ENCODE measurements at places on chromosomes 6 and 20.

DNA sequence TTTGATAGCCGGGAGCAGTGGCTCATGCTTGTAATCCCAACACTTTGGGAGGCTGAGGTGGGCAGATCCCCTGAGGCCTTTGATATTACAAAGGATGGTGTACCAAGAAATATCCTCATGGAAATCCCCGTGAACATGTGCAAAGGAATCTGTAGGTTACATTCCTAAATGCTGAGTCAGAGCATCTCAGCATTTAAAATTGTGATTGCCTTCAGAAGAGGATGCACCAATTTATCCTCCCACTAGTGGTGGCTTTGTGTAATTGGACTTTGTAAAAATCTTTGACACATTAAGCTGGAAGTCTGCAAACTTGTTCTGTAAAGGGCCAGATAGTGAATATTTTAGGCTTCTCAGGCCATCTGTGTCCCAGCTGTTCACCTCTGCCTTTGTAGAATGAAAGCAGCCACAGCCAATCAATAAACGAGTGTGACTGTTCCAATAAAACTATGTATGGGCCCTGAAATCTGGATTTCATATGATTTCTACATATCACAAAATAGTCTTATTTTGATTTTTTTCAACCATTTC is 11.8 kb downstream of the TMEM14B start:
- DNase-seq: no peak

GRCh38 chr6:33490198-33490597 is 35.8 kb downstream of the ZBTB9 start:
- no peak for DNase-seq

GRCh38 chr20:37522260-37523011 is 1.4 kb downstream of the NNAT start:
- no peak for DNase-seq

DNA sequence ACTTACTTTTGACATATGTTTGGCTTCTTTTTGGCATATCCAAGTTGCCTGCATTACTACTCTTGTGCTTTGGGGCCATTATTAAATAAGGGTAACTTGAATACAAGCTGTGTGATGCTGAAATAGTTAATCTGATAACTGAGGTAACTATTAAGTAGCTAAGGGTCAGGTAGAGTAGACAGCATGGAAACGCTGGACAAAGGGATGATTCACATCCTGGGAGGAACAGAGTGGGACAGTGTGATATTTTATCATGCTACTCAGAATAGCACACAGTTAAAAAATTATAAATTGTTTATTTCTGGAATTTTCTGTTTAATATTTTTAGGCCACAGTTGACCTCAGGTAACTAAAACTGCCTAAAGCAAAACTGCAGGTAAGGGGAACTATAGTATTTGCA is 483.9 kb downstream of the RFPL4B start:
- DNase-seq: no peak

DNA sequence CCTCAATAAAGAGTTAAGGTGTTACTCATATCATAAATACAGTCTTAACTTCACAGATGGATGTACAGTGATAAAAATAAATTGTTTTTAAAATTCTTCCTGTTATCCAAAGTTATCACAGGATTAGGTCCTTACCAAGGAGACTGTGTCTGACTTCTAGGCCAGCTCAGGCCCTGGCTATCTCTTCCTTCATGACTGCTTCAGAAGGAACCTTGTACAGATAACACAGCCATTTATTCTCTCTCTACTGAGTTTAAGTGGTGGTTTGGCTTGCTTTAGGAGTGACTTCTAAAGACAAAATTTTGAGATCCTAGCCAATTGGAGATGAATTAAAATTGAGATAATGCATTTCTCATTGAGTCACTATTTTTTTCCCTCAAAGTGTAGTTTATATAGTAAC is 40.8 kb upstream of the RNF182 start:
- DNase-seq: no peak

- DNase-seq: no peak
These were observed 119.0 kb upstream of the LRFN2 start for GRCh38 chr6:40706178-40706577.

GRCh38 chr6:161660666-161661571 is 387.1 kb upstream of the AGPAT4 start:
- no peak for DNase-seq

GRCh38 chr6:116895935-116896334 is 18.9 kb downstream of the RFX6 start:
- DNase-seq: no peak

DNA sequence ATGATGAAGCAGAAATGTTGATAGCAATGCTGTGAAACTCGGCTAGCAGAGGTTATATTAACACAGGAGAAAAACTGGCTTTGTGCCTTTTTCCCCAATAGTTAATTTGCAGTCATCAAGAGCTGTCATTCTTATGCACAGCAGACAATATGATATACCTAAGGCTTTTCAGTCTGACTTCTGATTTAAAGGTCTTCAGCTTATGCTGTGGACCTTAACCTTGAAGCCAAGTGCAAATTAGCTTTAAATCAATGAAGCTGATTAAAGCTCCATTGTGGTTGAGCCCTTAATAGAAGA is 171.6 kb upstream of the ID4 start:
- DNase-seq: no peak

DNA sequence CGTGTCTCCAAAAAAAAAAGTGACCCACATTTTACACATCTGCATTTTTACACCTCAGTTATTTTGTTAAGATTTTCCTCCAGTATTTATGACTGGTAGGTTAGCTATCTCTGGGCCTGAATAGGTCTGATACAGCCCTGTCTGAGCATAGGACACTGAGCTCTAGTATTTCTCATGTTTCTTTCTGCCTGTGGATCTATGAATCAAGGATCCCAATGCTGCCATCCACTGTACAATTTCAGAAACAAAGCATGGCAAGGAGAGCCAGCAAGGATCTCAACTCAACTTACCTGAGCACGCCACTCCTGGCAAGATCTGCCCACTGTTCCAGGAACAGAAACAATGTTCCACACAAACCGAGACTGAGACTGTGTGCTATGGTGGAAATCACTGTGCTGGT is 36.4 kb upstream of the ENPP5 start:
- DNase-seq: no peak

DNA sequence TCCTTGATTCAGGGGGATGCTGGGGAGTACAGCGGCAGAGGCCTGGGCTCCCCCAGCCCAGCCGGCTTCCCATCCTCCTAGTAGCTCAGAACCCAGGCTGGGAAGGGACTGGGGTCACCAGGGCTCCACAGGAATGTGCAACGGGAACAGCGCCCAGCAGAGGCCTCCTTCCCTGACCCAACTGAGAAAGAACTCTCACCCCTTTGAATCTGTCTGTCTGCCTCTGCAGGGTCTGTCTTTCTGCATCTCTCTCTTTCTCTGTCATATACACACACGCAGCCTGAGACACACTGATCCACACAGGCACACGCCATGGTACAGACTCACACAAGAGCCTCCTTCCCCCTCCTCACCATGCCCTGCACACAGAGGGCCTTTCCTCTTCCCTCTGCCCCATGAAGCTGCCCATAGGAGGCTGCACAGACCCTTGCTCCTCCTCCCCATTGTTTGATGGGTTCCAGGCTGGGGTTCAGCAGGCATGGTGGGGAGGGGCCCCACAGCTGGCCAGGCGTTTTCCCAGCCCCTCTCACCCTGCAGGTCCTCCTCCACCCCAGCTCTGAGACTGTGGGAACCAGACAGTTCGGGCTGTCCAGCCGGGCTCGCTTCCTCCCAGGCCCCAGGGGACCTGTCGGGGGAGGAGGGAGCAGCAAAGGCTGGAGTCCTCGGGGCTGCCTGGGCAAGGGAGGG is 2.8 kb downstream of the FOXS1 start:
- no peak for DNase-seq

- DNase-seq: no peak
These were observed 155.5 kb upstream of the SIM1 start for GRCh38 chr6:100620085-100620840.

DNA sequence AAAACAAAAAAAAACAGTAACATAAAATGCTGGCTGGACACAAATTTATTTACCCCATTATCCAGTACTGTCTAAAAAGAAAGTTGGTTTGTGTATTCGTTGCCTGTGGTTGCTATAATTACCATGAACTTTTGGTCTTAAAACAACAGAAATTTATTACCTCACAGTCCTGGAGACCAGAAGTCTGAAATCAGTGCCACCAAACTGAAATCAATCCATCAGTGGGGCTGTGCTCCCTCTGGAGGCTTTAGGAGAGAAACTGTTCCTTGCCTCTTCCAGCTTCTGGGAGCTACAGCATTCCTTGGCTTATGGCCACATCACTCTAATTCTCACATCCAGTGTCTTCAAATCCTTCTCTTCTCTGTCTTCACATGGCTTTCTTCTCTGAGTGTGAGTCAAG is 79.4 kb downstream of the SNX5 start:
- no peak for DNase-seq

DNA sequence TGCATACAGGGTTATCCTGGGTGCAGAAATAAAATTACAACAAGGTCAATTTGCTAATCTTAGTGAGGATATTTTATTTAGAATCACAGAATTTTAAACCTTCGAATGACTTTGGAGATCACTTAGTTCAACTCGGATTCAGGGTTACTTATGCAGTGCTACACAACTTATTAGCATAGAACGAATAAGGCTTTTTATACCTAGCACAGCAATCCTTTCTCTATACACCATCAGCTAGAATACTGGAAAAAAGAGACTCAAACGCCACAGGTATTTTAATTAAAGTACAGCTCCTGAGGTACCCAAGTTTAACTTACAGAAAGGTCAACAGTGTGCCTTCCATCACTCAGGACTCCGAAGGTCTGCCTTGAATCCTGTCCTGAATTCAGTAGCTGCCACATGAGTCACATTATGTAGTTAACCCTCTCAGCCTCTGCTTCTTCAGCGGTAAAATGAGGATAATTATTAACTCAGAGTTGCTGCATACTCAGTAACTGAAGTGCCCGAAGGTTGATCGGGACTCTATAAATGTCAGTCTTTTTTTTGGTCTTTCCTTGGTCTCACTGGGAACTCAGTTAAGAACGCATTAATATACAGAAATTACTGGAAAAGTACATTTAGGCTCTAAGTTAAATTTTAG is 6.0 kb upstream of the QKI start:
- no peak for DNase-seq

DNA sequence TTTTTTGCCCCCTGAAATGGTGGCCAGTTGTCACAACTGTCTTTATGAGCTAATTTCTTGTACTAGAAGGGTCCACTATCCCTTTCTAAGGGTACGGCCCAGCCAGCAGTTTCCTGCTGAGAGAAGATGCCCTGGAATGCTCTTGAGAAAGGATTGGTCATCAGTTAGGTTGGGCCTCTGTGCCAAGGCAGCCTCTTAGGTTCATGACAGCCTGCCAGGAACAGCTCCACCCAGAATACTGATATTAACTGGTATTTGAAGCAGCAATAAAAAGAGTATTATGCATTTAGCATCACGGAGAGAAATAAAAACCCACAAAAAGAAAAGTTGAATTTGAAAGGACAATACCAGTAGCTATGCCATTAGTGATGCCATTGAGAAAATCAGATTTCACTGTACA is 9.0 kb upstream of the HINT3 start:
- no peak for DNase-seq

- DNase-seq: no peak
These were observed 207.9 kb upstream of the LAMP5 start for GRCh38 chr20:9306521-9306920.

GRCh38 chr6:151067684-151068596 is 171.8 kb upstream of the AKAP12 start:
- DNase-seq: no peak

GRCh38 chr6:21228411-21228810 is 365.1 kb upstream of the SOX4 start:
- no peak for DNase-seq

DNA sequence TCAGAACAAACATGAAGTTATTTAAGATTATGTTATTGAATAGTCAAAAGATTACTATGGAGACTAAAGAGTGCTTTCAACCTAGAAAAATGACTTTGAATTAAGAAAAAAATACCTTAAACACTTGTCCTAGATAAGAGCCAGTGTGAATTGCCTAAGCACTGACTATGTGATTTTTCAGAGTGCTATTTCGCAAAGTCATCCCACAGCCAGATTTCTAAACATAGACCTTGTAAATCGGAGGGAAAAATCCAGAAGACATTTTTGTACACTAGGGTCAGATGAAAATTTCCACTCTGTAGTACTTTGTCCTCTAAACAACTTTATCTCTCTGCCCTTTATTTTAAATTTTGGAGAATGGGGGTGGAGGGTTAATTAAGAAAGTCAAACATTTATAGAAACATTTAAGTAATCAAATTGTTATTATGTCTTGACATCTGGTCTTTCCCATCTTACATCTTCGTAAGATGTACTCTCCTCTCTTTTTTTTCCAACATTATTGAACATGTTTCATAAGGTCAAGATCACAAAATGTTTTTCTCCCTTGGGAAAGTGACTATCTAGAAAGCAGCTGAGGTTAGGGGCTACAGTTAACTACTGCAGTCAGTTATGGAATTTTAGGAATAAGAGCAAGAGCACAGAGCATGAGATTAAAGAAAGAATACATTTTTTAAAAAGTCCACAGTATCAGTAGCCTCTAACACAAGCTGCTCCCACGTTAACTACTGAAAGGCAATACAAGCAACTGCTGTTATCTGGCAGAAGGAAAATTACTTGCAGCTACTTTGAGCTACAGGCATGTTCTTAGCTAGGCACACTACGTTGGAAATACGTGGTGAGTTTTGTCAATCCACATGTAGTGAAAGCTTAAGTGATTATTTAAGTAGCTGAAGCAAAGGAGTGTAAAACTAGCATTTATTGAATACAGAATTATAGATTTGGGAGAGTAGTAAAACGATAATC is 648.5 kb downstream of the HTR1B start:
- no peak for DNase-seq

GRCh38 chr20:49853640-49854039 is 41.0 kb downstream of the SLC9A8 start:
- DNase-seq: no peak

GRCh38 chr20:41138475-41139226 is 1.3 kb downstream of the PLCG1 start:
- peak; percentile 71 for DNase-seq

DNA sequence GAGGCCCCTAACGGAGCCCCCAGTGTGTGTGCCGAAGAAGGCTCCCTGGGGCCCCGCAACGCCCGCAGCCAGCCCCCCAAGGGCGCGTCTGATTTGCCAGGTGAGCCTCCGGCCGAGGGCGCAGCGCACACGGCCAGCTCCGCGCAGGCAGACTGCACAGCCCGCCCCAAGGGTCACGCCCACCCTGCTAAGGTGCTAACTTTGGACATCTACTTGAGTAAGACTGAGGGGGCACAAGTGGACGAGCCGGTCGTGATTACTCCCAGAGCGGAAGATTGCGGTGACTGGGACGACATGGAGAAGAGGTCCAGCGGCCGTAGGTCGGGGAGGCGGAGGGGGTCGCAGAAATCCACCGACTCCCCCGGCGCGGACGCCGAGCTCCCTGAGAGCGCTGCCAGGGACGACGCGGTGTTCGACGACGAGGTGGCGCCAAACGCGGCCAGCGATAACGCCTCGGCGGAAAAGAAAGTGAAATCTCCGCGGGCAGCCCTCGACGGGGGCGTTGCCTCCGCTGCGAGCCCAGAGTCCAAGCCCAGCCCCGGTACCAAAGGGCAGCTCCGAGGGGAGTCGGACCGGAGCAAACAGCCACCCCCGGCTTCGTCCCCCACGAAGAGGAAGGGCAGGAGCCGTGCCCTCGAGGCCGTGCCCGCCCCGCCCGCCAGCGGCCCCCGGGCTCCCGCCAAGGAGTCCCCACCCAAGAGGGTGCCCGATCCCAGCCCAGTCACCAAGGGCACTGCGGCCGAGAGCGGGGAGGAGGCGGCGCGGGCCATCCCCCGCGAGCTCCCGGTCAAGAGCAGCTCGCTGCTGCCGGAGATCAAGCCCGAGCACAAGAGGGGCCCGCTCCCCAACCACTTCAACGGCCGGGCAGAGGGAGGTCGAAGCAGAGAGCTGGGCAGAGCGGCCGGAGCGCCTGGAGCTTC is 117.0 kb downstream of the RTN4IP1 start:
- peak; percentile 87 for DNase-seq
